ENCODE measurements at places on chromosomes 5 and 9.

GRCh38 chr9:14192556-14192955 is 121.4 kb downstream of the NFIB start:
- no peak for DNase-seq

GRCh38 chr5:172194985-172195774 is 1.2 kb downstream of the EFCAB9 start:
- no peak for DNase-seq

DNA sequence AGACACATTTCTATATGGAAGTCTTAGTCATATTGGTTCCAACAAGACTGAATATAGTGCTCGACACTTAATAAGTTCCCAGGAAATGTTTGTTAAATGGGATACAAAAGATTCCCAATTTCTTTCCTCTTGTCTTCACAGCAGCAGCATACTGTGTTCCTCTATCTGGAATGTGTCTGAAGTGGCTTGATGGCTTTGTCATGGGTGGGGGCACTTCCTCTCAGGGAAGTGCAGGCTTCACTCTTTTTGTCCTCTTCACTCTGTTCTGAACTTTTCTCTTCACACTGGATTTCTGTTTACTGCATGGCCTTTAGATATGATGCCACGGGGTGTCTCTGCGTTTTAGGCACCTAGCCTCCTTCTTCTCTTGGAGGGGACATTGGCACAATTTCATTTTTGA is 127.7 kb upstream of the C9orf72 start:
- DNase-seq: no peak

DNA sequence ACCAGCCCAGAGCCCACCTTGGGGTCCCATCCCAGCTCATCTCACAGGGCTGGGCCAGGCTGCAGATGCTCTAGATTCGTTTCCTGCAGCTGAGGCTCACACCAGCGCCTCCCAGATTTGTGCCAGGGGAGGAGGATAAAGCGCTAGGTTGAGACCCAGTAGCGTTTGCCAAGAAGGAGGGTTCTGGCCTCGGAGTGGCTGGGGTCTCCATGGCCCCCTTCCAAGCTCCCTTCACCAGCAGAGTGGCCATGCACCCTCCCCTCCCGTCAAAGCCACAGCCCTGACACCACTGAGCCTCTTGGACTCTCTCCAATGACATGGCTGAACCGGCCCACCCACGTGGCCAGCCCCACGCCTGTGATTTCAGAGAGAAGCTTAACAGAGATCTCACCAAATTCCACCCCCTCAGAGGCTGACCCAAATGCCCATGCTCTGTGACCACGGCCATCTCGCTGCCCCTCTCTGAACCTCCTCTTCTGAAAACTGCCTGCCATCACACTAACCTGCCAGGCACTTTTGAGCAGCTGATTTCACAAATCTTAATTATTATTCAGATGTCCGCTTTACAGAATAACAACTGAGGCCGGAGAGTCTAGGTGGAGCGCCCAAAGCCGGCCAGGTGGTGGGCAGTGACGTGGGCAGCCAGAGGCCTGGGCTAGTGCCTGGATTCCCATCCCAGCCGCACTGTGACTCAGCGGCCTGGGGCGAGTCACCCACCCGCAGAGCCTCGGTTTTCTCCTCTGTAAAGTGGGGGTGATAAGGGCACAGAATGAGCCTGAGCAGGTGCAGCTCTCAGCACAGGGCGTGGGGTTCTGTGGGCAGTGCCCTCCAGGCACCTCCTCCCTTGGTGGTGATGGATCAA is 155.7 kb downstream of the C9orf50 start:
- DNase-seq: no peak

DNA sequence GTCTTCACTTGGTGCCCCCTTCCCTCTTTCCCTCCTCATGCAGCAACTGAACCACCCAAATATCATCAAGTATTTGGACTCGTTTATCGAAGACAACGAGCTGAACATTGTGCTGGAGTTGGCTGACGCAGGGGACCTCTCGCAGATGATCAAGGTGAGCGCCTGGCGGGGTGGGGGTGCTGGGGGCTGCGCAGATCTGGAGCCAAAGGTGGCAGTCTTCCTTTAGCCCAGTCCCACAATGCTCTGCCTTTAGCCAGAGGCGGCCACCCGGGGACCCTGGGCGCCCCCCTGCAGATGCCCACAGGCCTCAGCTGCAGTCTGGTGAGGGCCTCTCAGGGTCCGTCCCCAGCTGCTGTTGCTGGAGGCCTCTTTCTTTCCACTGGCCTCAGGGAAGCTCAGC is 63.7 kb downstream of the NEK6 start:
- no peak for DNase-seq

- DNase-seq: no peak
Measured at GRCh38 chr9:97723819-97724218, 26.7 kb upstream of the XPA start.

DNA sequence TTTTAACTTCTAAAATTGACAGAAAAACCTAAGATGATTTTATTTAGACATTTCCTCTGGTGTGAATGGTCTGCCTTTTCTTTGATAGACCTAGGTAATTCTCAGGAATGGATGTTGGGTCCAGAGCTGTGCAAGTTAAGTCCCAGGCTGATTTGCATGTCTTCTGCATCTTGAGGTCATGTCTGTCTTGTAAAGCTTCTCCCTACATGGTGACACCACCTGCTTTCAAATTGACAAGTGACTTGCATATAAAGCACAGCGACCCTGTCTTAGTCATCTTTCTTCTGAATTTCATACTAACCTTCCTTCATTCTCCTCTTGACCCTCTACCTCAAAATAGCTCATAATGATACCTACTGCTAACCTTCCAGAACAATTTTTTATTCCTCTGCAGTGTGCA is 29.2 kb downstream of the OSTF1 start:
- DNase-seq: no peak

DNA sequence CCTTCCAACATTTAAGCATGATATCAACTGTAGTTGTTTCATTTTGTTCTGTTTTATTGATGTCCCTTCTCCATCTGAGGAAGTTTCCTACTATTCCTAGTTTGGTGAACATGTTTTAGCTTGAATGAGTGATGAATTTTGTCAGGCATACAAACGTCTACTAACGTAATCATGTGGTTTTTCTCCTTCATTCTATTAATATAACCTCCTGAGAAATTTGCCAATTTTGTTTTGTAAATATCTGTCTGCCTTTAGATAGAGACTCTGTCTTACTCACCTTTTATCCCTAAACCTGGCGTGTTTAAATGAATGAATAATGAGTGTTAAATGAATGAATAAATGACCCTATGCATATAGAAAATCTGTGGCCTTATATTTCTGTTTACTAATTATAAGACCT is 26.5 kb upstream of the NREP start:
- no peak for DNase-seq

DNA sequence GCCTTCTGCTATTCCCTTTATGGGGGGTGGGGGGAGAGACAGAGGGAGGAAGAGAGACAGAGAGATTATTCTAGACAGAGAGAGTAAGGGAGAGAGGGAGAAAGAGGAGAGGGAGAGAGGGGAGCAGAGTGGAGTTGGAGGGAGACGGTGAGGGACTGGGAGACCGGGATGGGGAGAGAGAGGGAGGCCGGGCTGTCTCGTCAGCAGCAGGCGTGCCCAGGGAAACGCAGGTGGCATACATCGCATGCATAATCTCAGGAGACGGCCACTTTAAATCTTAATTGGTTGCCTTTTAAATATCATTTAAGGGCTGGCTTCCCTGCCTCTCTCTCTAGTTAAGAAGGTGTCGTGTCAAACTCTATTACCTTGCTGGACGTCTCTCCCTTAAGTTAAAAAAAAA is 8.4 kb downstream of the IRX4 start:
- DNase-seq: no peak

- no peak for DNase-seq
Measured at GRCh38 chr5:39360471-39361111, 3.7 kb downstream of the C9 start.

DNA sequence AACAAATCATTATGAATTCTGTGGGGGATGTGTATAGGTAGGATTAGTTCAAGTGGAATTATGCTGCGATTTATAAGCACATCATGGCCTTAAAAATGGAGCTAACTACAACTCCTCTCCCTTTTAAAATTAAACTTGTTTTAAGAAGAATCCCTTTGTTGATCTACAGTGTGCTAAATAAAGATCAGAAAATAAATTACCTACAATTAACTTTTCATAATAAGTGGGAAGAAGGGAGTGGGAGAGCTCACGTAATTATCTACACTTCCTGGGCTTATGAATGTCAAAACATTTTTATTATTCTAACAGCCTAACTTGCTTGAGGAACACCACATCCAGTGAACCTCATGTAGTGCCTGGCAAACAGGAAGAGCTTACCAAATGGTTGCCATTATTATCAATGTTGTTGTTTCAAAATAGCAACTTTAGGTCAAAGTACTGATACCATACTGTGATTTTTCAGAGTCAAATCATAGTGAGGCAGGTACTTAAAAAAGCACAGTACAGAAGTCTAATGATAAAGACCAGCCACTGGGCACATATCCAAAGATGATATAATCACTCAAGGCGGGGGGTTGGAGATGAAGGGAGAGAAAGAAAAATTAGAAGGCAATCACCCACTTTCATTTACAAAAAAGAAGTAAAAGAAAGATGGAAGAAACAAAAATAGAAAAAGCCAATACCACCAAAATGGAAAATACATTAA is 174.0 kb downstream of the RAPGEF6 start:
- no peak for DNase-seq

DNA sequence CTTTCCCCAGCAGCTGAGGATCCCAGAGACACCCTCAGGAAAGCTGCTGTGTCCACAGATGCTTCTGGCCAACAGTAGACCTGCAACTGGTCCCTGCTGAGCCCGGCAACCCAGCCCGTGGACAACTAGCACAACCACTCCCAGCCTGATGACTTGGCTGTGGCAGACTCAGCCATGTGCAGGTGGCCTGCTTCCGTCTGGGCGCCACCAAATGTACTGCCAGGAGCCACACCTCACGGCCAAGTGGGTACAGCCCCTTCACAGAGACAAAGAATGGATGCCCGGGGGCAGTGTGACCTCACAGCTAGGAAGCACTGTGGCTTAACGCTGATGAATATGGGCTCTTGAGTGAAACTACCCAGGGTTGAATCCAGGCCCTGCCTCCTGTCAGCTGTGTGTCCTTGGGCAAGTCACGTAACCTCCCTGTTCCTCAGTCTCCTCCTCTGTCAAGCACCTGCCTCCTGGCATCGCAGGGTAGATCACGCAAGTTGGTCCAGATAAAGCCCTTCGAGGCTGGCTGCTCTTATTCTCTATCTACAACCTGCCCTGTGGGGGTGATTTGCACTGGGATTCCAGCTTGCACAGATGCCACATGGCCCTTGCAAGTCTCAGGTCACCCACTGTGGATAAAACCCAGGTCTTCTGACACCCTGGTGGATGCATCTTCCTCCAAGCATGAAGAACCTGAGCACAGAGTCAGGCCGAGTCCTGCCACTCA is 225.0 kb downstream of the PBX3 start:
- DNase-seq: no peak

GRCh38 chr5:124724357-124725039 is 21.9 kb downstream of the ZNF608 start:
- DNase-seq: no peak

DNA sequence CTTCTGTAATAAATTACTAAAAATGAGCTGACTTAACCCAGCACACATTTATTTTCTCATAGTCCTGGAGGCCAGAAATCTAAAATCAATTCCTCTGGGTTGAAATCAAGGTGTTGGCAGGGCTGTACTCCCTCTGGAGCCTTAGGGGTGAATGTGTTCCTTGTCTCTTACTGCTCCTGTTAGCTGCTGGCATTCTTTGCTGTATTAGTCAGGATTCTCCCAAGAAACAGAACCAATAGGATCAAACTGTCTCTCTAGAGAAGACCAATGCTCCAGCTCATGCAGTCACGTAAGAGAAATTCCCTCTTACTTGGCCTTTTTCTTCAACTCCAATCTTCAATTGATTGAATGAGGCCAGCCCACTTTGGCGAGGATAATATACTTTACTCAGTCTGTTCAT is 15.3 kb upstream of the CD180 start:
- no peak for DNase-seq

DNA sequence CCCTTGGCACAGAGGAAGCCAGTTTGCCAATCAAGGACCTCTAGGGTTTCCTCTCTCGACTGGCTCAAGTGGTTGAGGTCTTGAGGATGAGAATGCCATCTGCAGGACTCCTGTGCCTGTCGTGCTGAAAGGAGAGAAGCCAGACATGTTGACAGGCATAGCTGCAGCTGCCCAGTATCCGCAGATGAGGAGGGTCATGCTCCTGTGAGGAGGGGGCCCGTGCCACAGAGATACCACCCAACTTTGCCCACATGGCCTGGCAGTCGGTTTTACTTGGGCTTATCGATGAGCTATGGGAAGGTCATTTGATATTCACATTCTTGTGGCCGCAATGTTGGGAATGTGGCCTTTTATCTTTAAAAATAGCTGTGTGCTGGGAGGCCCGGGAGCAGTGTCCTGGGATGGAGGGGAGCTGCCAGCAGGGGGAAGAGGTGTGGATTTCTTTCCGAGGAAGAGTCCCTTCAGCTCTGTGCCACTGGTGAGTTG is 17.4 kb downstream of the FRMPD1 start:
- no peak for DNase-seq

DNA sequence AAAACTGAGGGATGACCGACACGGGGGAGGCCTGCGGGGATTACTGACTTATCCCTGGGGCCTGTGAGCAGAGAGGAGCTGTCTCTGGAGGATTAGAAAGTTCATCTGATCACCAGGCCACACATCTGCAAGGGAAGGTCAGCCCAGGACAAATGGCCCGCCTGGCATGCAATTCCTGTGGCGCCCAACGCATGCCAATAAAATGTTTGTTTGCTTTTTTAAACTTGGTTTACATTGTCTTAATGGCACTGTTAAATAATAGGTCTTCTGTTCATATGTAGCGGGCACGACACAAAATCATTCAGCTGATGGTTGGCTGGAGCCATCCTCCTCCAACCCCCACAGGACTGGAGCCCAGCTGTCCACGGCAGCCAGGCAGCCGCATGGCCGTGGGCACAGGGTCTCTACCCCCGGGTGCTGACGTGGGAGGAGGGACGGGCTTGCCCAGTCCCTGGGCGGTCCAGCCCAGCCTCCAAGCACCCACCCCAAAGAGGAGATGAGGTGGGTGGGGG is 41.0 kb upstream of the SLC12A7 start:
- no peak for DNase-seq

- no peak for DNase-seq
Measured at GRCh38 chr9:11779971-11780370, 913.2 kb upstream of the TYRP1 start.

- DNase-seq: no peak
Measured at GRCh38 chr9:27227192-27227591, 69.8 kb downstream of the EQTN start.

DNA sequence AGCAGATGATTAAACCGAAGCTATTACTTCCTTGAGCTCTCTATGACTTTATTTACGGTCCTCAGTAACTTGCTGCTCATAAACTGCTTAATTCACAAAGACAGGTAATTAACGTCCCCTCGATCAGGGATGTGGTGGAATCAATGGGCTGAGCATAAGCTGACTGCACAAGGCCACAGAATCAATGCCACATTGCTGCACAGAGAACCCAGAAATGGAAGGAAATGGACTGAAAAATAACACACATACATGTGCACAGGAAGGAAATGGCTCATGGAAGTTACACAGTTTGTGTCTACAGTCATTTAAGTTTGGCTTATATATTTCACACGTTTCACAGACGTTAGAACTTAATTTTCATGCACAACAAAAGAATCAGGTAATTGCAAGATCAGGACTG is 118.3 kb upstream of the KLF9 start:
- DNase-seq: no peak

GRCh38 chr5:140868721-140869554 is at the start of gene PCDHA11:
Gene PCDHA11, plus strand, starts transcription at chr5:140868957. Its CDS starts 147 bp downstream, at chr5:140869104.
- DNase-seq: no peak

Measured in upper lobe of right lung (tissue), 1 donor.